Activated CD8-positive, alpha-beta memory T cell treated with anti-CD3 and anti-CD28 coated beads for 1 hour (primary cell): ENCODE measurements at places on chromosomes 5 and 9.

DNA sequence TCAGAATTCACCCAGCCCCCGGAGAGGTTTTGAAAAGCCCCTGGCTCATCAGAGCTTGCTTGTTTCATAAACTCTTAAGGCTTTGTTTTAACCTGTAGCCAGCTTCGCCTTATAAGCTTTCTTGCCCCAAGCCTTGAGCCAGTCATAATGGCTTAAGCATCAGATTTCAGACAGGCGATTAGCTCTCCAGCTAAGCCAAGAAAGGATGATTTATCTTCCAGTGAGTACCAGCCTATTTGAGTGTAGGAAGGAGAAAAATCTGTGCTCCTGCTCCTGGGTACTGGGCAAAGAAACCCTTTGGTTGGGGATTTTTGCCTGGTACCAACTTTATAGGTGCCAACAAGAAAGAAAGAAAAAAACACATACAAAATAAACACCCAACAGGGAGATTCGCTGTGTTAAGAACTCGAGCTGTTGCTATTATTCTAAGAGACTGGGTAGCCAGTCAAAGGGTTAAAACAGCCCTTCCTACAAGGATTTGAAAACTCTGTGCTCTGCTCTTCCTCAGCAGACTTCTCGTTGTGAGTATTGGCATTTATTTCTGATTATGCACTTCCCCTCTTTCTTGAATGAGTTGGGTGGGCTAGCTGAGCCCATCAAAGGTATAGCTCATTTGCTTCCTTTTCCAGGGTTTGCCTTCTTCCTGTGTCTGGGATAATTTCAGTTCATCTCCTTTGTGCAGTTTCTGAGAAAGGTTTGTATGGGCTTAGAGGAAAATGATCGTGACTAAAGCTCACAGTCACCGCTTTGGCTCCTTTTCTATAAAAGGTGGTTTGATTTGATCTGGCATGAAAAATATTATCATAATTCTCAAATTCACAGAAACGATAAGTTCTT is 157.2 kb upstream of the DMRT1 start:
- no peak for DNase-seq

DNA sequence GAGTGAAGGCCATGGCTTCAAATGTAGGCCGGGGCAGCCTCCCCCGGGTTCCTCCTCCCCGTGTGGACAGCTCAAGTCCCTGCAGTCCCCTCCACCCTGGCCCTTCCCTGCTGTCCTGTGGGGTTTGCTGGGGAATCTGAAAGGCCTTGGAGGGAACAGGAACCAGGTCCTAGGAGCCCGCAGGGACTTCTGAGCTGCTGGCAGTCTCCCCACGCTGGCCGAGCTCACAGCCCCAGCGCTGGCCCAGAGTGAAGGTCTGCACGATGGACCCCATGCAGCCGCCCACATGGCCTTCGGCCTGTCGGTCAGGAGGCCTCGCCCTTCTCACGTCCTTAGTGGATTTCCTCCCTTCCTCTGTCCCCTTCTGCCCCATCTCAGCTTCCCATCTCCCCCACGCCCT is 25.7 kb upstream of the NOTCH1 start:
- DNase-seq: no peak

- no peak for DNase-seq
Measured at GRCh38 chr9:118023644-118024043, 319.4 kb downstream of the TLR4 start.

- no peak for DNase-seq
Measured at GRCh38 chr5:73768-74502, 18.0 kb upstream of the PLEKHG4B start.

DNA sequence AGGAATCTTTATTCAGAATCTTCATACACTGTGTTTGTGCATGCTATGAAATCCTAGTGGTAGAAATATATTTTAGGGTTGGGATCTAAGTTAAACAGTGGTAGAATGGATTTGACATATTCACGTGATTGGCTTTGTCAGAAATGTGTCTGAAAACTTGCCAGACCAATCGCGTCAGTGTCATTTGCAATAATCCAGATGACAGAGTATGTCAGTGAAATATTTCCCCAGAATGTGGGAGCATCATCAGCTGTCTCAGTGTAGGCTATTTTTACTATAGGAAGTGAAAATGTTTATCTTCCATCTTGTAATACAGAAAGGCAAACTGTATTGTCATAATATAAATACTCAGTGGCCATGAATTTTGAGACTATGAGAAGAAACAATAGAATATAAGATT is 220.6 kb upstream of the EDIL3 start:
- DNase-seq: no peak

DNA sequence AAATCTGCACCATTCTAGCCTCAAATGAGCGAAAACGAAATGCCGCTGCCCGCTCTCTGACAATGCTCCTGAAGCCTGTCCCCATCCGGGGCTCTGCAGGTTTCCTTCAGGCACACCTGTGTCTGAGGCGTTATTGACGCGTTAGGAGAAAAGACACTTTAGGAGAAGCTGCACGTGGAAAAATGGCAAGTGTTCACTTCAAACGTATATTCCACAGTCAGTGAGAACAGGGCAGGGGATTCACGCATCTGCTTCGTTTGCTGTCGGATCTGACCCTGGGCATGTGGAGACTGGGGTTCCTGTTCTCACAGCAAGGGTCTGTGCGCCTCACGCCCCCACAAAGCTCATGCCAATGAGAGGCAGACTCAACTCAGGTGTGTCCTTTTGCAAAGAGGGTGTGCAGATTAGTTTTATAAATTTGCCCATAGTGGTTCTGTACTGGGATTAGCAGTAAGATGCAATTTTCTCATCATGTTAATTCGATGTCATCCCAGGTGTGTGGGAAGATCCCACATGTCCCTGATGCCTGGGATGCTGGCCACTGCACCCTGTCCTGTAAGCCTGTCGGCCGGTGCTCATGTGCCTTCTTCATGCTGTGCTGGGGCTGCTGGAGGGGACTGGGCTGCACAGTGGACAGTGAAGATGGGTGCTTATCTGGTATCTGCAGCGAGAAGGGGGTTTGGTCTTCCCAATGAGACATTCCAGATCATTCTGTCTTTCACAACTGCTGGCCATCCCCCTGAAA is 11.2 kb upstream of the TBC1D9B start:
- no peak for DNase-seq

DNA sequence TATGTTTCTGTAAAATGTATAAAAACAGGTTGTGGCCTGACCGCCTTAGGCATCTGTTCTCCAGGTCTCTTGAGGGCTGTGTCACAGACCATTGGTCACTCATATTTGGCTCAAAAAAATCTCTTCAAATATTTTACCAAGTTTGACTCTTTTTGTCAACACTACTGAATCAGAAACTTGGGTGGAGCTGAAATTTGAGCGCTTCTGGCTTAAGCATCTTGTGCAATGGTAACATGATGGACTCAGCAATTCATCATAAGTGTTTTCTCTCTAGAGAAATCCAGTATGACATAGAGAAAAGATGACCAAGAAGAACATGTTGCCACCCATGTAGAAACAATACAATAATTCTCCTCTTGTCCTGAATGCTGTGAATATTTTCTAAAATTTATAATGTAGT is 387.9 kb downstream of the MAT2B start:
- no peak for DNase-seq

GRCh38 chr5:54148858-54149257 is 161.5 kb downstream of the ARL15 start:
- DNase-seq: no peak

DNA sequence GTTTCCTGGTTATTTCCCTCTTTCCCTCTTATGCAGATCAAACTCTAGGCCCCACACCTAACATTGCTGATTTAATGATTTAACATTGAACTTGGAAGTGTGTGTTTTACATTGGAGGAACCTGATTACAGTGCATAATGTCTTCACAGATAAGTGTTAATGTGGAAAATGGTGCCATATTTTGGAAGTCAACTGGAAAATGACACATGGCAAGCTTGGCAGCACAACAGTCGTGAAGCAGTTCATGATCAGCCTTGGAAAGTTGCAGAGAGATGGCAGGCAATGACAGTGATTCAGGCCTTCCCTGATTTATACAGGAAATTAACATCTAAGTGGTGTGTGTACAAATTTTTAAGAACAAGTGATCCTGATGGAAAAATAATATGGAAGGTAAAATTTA is 80.0 kb upstream of the CTNND2 start:
- no peak for DNase-seq

DNA sequence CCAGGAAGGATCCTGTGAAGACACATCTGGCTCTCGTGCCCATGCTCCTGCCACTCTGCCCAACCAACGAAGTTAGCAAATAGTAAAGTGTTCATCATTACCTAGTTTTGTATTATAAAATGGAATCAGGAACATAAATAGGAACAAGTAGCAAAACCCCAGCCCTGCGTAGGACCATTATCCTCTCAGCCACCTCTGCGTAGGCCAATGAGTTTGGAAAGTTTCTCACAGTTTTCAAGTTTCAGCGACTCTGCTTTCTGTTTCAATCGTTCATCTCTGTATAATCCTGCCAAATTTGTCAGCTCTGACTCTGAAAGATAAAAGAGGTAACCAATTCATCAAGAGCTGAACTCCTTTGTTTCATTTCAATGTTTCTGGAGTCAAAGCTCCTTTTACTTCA is 10.1 kb upstream of the SPATA24 start:
- no peak for DNase-seq

DNA sequence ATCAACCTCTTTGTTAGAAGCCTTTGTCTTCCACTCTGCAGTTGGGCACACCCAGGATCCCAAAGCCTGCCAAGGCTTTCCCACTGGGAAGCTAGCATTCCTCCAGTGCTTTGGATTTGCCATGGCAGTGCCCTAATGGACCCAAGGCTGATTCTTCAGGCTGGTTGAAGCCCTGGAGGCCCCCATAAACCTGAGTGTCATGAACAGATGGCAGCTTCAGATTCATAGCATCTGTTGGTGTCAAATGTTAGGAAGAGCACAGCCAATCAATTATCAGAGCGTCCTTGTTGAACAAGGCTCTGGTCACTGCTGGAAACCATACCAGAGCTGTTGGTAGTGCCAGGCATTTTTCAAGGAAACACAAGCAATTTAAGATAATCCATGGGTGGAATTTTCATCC is 241.1 kb upstream of the KLF4 start:
- no peak for DNase-seq

DNA sequence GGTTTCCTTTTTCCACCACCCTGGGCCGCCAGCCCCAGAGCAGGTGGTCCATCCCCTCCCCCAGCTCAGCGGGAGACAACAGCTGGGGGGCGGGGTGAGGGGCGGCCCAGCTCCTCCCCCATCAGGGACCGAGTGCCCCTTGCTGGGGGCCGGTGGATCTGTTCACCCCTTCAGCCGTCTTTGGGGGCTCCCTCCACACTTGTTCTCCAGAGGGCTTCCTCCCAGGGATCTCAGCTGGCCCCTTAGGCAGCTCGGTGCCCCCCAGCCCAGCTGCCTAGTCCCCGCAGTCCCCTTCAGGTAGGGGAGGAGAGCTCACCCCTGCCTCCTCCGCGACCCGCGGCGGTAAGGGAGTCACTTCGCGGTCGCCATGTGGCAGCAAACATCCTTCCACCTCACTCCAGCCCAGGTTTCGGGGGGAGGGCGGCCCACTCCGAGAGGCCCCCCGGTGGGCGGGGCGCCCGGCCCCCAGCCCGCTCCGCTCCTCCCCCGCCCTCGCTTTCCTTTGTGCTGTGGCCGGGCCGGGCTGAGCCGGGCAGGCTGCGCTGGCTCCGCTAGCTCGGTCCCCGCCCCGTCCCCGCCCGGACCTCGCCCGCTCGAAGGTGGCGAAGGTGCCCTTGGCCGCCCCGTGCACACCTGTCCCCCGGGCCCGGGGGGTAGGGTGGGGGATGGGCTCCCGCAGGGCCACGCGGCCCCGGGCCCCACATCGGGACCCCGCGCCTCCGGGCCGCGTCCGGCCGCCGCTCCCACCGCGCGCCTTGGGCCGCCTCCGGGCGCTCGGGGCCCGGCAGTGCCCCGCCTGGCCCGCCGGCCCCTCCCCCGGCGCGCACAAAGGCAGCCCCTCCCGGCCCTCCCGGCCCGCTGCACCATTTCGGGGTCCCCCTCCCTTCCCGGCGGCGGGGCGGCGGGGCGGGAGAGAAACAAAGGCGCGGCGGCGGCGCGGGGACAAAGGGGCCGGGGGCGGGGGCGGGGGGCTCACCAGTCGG is 683 bp downstream of the DBN1 start:
- DNase-seq: peak; percentile 40

- DNase-seq: no peak
Measured at GRCh38 chr5:76175821-76176403, 92.7 kb downstream of the SV2C start.

DNA sequence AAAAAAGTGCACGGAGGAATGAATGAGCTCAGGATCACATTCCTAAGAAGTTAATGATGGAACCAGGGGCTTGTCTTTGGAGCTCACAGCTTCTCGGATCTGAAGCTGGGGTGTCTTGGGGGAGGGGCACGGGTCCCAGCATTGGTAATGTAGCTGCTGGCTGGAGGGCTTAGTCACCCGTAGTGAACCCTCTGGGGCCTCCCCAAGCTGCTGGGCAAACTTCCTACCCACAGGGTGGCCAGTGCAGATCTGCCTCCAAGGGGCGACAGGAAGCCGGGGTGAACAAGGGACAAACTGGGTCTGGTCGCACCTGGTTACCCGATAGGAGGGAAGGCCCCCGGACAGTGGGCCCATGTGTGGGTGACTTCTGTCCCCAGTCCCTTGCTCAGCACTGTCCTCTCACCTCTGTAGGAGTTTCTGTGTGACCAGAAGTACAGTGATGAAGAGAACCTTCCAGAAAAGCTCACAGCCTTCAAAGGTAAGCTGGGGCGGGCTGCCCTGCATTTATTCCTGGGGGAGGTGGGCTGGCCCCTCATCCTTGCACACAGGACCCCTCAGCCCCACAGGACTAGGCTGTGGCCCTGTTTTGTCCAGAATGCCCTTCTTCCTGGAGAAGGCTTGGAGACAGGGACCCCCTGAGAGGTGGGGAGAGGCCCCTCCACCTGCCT is 14.1 kb upstream of the NUP214 start:
- no peak for DNase-seq

GRCh38 chr5:85647349-85648127 is 970.2 kb upstream of the COX7C start:
- no peak for DNase-seq

DNA sequence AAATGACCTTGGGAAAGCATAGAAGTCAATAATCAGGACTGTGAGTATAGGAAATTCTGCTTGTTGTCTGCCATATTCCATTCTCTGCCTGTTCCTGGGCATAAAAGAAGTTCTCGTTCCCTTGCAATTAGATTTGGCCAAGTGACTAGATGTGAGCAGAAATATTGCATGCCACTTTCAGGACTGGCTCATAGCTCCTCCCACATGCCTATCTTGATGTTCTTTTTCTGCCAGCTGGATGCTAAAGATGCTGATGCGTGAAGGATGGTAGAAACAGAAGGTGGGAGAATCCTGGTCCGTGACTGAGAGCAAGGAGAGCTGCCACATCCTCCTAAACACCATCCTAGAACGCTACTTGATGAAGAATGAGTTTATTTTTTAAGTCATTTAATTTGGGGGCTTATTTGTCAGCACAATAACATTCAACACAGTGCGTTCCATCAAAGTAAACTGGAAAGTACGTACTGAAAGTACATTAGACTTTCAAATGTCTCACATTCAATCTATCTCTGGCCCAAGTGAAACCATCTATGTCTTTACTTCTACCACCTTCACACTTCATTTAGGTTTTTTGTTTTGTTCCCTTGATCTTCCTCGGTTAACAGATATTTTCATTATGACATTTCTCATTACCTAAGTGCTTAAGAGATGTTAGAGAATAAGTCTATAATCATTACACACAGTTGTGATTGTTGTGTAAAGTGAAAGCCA is 648.5 kb downstream of the RAB3C start:
- no peak for DNase-seq

- DNase-seq: no peak
Measured at GRCh38 chr5:122882831-122883230, 37.4 kb downstream of the SNX24 start.

GRCh38 chr5:170437621-170438375 is 48.6 kb upstream of the KCNMB1 start:
- DNase-seq: no peak
